ENCODE measurements at places on chromosomes 3 and 15.

DNA sequence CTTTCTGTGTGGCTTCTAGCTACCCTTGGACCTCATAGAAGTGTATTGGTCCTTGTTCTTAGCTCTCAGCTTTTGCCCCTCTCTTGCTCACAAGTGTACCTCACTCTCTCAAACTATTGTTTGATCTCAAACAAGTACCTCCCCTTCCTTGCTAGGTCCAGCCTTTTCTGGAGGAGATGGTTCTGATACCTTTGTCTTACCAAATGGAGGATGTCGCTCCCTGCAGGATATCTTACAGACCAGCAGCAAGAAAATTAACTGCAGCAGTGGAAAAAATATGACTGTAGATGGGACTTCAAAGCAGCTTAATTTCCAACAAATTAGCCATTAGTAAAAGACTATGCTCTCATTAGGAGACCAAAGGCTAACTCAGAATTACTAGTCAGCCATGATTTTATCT is 388.1 kb upstream of the ROBO2 start:
- no peak for DNase-seq

DNA sequence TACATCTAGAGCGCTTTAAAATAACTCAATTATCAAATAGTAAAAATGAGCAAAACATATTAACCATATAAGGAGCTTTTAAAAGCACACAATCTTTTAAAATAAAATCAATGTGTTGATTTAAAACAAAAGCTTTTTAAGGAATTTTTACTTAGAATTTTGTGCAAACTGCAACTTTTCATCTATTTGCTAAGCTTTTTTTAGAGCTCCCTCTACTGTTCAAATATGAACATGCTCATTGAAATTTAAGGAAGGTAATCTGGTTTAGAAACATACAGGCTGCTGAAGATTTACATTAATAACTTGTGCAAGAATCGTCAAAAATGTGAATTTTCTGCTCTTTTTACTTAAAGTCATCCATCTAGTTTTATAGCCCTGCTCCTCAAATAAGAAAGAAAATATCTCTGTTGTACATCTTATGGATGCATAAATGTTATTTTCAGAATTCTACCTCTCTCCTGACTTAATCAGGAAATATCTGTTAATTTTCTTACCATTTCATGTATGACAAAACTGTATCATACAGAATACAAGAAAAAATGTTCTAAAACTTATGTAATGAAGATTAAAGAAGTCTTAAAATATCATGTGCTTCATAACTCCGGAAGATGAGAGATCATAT is 469.4 kb upstream of the ROBO2 start:
- DNase-seq = peak; percentile 9

GRCh38 chr15:82014989-82015388 is 30.8 kb downstream of the MEX3B start:
- no peak for DNase-seq

GRCh38 chr3:12197475-12197874 is 38.8 kb upstream of the TIMP4 start:
- no peak for DNase-seq

- no peak for DNase-seq
Measured at GRCh38 chr3:53137221-53137620, 7.0 kb upstream of the RFT1 start.

GRCh38 chr15:55334997-55335396 is 16.0 kb downstream of the PIGB start:
- no peak for DNase-seq

GRCh38 chr15:40567111-40567510 is 2.0 kb upstream of the RPUSD2 start:
- peak; percentile 72 for DNase-seq

DNA sequence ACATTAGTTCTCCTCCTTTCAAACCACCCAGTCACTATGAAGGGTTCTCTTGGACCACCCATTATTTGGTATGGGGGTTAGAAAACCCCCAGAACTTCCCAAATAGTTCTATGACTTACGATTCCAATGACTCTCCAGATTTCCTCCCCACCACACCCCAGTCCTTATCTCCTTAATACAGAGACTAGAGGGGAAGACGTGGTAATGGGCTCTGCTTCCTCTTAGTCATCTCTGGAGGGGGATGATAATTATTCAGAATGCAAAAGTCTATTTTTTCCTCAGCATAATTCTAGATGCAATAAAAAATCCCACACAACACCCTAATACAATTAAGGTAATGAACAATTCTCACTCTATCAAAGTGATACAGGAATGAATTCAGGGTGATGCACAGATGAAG is 48.9 kb upstream of the CFAP161 start:
- DNase-seq = no peak

GRCh38 chr3:154273381-154273780 is 50.9 kb downstream of the DHX36 start:
- no peak for DNase-seq

DNA sequence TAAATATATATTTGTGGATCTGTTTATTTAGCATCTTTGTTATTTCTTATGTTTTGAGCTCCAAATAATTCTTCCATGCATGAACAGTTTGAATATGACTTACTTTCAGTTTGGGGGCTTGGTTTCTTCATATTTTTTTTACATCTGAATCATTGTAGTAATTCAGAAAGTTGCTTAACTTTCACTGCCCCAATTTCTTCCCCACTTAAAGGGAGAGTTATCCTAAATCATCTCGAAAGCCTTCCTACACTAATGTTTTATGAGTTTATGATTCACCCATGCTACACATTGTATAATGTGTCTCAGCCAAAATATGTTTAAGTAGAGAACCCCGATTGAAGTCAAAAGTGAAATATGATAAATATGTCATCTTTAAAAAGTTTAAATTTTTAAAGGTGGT is 47.8 kb downstream of the SPRED1 start:
- DNase-seq = no peak

GRCh38 chr3:186517218-186517617 is 27.0 kb downstream of the CRYGS start:
- DNase-seq = no peak

DNA sequence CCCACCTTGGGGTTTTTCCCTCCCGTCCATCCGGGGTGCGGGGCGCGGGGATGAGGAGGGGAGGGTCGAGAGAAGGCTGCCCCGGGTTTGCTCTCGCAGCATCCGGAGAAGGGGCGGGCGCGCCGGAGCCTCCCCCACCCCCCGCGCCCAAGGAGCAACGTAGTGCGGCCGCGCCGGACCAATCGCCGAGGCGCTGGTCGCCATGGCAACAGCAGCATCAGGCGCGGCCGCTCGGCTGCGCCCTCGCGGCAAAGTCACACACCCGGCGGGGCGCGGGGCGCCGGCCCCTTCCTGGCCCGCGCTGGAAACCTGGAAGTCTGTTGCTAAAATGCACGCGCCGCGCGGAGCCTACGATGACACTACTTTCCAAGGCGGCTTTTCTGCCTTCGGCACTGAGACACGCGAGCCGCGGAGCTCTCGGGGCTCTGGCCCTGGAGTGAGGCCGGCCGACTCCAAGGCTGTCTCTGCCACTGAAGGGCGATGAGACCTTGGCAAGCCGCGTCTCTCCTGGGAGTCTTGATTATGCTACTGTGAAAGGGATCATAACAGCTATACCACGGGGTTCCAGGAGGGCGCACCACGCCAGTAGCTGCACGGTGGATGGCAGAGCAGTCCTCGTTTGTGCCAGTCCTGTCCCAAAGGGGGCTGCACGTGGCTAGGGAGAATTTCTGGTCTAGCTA is at the start of gene IQSEC1:
Gene IQSEC1 (minus strand): TSS at position 104 of the 680 bp plus-strand sequence. CDS start 415 bp downstream, outside the sequence.
- DNase-seq = no peak

GRCh38 chr15:60325905-60326304 is 71.9 kb downstream of the ANXA2 start:
- DNase-seq = no peak

DNA sequence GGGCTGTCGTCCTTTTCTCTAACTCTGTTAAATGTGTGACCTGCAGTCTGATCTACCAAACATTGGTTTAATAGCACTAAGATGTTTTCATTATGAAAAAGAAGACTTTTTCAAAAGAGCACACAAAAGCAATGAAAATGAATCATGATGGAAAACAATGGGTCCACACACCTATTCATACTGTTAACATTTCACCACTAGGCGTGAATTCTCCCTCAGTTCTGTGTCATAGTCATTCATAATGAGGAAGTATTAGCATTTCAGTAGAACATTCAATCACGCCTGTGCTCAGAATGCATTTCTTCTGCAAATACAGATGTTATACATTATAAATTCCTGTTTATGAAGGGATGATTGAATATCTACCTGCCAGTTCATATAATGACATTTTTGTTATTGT is 35.9 kb downstream of the EIF4E3 start:
- no peak for DNase-seq

DNA sequence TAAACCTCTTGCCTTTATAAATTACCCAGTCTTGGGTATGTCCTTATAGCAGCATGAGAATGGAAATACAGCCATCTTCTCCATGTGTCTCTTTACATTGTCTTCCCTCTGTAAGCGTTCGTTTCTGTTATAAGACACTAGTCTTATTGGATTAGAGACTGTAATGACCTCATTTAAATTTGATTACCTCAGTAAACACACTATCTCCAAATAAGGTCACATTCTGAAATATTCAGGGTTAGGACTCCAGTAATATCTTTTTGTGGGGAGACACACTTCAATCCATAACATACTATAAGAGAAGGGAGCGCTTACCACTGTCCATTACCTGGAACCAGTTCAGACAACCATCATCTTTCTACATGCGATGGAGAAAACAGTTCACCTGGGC is 34.3 kb upstream of the CD47 start:
- no peak for DNase-seq

DNA sequence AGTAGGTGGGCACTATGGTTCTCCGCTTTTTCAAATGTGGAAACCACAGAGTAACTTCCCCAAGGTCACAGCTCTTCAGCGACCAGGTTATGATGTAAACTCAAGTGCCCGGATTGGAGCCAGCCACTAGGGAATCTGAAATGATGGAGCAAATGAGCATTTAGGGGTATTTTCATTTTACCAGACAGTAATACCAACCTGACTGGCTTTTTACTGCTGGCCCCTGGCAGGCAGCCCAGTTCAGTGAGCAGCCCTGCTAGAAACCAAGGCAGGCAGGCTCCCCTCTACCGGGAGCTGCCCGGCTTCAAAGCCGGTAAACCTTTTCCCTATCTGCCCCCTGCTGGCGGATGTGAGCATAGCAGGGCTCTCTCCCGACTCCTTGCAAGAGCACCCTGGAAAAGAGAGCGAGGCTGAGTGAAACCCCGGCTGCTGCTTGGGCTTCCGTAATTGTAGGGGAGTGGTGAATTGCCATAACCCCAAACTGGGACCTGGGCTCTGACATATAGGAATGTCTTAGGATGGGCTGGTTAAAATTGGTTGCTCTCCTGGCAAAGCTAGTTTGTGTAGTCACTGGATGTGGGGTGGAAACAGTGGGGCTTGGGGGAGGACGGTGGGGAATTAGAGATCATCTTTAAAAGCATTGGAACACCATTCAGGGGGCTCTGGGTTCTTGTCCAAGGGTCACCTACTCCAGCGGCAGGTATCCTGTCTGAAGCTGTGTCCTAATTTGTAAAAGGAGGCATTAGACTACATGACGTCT is 98.0 kb upstream of the TNFAIP8L3 start:
- DNase-seq = peak; percentile 92

- DNase-seq = peak; percentile 43
Measured at GRCh38 chr15:58115692-58116091, 22.5 kb upstream of the AQP9 start.

- DNase-seq = no peak
Measured at GRCh38 chr15:75483961-75484360, 32.5 kb upstream of the SIN3A start.

DNA sequence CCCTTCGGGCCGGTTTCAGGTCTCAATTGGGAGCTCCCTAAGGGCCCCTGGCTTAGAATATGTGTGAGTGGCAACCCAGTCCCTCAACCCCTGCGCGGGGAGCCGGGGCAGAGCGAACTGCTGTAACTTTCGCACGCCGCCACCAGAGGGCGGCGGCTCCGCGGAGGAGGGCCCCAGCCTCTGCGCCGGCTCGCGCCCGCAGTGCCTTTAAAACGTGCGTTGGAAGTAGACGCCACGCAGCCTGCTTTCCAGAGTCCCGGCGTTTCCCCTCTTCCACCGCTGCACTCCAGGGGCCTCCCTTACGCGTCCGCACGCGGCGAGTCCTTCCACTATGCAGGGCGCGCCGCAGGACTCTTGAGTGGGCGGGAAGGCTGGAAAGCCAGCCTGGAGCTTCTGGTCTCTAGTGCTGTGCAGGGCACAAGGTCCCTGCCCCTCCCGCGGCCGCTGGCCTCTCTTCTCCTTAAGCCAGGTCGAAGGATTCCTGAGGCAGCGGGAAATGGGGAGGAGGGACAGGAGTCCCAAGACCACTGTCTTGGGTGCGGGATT is 23.7 kb upstream of the RNU6-1 start:
- DNase-seq = peak; percentile 91

- DNase-seq = peak; percentile 32
Measured at GRCh38 chr15:79035111-79035601, 55.4 kb downstream of the RASGRF1 start.

GRCh38 chr3:197906023-197906849 is 43.8 kb upstream of the RPL35A start:
- DNase-seq = peak; percentile 94

DNA sequence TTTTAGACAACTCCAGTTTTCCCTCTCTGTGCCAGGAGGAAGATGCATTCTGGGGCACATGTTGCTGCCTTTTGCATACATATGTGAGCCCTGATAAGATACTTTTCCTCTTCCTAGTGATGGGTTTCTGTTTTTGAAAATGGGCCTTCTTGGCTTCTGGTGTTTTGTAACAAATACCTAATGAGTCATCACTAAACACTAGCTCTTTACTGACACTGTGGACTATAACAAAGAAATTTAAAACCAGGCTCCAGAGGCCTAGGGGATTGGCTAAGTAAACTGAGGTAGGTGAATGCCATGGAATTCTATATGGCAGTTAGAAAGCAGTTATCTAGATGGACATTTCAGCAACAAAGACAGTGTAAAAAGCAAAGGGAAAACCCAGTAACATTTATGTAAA is 93.4 kb upstream of the NR2E3 start:
- no peak for DNase-seq

DNA sequence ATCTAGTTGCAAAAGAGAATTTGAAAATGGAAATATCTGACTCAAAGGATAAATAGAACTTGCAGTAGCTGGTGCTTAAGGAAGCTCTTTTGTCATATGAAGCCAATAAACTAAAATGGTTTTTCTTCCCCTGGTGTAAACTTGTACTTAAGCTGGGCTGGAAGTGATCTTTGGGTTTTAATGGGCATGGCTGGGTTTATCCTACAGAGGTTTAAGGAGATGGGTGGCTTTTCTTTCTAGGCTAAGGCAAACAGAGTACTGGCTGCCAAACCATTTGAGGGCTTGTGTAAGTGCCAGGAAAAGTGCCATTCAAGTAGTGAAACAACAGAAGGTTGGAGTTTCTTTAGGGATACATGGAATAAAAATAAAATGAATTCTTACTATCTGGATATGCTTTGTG is 12.1 kb upstream of the UTS2B start:
- no peak for DNase-seq

DNA sequence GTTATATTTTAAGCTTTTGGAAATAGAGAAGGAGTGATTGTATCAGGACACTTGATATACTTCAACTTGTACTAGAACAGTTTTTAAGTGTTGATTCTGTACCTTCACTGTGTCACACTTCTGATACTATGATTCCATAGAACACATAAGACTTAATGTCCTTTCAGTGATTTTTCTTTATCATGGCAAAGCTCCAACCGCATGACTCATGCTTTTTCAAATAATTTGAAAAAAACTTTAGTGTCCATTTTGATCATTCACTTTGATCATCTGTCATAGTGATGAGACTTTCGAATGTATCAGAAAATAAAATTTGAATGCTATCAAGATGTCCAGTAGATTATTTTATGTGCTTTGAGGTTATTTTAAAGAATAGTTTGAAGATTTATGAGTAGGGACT is 32.0 kb downstream of the AP4E1 start:
- peak; percentile 54 for DNase-seq

- peak; percentile 51 for DNase-seq
Measured at GRCh38 chr3:30518181-30518864, 88.1 kb upstream of the TGFBR2 start.

GRCh38 chr15:80494756-80495155 is 90.6 kb downstream of the ARNT2 start:
- DNase-seq = no peak
